Stimulated activated CD4-positive, alpha-beta T cell treated with anti-CD3 and anti-CD28 coated beads, TNF-alpha, amount 100 ng/mL, for 1 hour (primary cell): ENCODE measurements at places on chromosomes 3 and 15.

DNA sequence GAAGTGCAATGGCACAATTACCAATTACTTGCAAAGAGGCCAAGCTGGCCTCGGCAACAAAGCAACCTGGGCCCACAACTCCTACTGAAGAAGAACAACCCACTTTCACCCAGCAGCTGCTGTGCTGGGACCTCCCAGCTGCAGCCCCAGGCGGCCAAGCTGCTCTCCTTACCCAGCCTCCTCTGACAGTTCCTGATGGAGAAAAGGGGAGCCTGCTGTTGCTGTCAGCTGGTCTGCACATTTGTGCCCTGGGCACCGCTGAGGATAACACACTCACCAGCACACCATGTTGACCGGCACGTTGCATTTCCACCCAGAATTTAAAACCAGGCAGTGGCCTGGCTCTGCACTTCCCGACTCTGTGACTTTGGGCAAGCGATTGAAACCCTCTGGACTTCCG is 33.6 kb downstream of the SSUH2 start:
- no peak for DNase-seq

- no peak for DNase-seq
These were observed 229.8 kb upstream of the PLSCR5 start for GRCh38 chr3:146834917-146835316.

DNA sequence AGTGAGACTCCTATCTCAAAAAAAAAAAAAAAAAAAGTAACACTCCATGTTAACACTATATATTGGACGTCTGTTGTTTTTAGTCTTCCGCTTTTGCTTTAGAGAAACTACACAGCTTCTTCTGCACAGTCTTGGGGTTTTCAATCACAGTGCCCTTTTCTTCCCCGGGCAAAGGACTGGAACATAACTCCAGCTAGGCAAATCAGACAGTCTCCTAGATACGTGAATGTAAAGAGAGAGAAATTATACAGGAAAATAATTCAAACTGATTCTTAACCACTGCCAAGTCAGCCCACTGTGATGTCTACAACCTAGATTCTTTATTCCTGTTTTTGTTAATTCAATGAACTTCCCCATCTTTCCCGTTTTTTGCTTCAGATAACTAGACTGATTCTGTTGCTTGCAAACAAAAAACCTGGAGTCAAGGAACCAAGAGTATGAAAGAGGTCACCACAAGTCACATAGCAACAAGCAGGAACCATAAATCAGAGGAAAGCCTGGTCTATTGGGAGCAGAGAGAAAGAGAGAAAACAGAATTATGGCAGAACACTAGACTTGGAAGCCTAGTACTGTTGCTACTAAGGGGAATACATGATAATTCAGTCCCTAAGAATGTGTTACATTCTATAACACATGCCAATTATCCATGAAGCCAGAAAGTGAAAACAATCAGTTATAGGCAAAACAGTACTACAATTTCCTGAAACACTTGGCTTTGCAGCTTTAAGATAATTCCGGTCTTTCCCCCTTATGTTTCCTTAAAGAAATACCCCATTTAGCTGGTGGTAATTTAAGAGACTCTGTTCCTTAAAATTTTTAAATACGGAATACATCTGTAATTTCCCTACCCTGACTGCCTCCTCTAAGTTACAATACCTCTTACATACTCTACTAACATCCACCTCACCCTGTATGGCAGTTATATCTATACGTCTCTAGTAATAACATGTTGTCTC is 63.1 kb downstream of the TBL1XR1 start:
- DNase-seq = no peak

DNA sequence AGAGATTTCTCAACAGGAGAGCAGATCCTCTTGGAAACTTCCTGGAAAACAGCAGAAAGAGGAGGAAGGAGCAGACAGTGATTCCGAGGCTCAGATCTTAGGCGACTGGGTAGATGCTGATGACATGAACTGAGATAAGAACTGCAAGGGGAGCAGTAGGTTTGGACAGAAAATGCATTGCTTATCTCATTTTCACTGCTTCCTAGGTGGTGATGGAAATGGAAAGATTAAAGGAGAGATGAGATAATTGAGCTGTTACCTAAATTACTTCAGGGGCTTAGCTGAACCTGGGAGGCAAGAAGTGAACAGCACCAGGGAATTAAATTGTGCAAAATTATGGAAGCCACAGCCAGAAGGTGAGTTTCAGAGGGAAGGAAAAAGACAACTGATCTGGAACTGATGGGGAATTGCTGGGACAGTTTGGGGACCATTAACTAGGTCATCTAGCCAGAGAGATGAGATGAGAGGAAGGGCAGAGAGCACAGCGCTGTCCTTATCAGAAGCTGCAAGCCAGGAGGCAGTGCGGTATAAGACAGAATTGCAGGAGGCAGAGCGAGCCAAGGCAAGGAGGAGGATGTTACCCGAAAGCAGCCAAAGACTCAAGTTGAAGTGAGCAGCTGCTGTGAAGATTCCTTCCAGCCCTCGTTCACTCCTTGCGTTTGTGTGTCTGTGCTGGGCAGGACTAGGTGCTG is 140.4 kb downstream of the SRGAP3 start:
- no peak for DNase-seq

GRCh38 chr3:165837058-165837525 is at the start of gene BCHE:
Gene BCHE (minus strand): TSS chr3:165837423. CDS start chr3:165831033, 6,390 bp downstream.
- no peak for DNase-seq

GRCh38 chr15:83318861-83319415 is 34.5 kb upstream of the BNC1 start:
- DNase-seq = no peak

DNA sequence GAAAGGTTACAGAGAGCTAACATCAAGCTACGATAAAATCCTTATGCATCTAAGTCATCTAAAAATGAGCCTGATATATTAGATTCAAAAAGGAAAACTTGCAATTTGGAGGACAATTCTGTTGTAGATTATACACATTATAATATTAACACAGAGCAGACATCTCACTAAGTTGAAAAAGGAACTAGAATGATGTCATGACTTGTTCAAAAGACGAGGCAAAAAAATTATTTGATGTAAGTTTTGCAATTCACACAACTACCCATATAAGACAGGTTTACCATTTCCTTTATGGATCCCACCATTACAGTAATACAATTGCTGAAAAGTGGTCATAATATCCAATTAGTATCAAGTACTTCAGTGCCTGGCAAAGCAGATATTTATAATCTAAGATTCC is 15.9 kb downstream of the SATB1 start:
- no peak for DNase-seq

DNA sequence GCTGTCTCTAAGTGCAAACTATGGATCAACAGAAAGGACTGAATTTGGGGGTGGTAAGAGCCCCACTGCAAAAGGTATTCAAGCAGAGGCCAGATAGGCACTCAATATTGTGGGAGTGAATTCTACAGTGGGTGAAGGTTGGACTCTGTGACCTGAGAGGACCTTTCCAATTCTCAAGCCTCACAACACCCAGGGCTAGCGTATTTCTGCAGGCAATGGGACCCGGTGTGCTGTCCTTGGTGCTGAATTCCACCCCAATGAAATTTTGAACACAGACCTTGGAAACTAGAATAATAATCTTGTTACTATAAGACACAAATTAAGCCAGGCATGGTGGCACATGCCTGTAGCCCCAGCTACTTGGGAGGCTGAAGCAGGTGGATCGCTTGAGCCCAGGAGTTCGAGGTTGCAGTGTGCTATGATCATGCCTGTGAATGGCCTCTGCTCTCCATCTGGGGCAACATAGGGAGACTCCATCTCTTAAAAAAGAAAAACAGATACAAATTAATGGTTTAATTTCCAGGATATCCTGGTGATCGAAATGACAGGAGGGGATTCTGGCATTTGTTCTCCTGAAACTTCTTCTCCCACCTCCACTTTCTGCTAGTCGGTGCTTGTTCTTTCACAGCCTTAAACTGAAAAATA is 135.4 kb downstream of the RAB11A start:
- DNase-seq = no peak

GRCh38 chr3:105844704-105845103 is 24.1 kb downstream of the CBLB start:
- no peak for DNase-seq

GRCh38 chr3:90091549-90091948 is 984.1 kb downstream of the EPHA3 start:
- no peak for DNase-seq

DNA sequence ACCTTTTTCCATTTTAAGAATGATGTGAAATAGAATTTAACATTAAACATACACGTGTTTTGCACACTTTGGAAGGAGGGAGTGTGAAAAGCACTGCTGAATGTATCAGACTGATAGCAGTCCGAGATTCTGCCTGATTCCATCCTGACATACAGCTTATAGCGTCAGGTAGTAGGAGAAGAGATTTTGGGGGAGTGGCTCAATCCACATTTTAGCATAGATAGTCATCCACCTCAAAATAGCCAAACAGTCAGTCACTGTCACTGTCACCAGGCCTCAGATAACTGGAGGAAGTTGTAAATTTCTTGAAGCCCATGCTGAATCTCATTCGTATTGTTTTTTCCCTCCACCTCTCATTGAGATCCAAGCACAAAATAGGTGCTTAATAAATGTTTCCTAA is 35.4 kb upstream of the ARHGEF26 start:
- DNase-seq = no peak

- no peak for DNase-seq
These were observed 301.9 kb downstream of the CACNA2D3 start for GRCh38 chr3:54424292-54424691.

DNA sequence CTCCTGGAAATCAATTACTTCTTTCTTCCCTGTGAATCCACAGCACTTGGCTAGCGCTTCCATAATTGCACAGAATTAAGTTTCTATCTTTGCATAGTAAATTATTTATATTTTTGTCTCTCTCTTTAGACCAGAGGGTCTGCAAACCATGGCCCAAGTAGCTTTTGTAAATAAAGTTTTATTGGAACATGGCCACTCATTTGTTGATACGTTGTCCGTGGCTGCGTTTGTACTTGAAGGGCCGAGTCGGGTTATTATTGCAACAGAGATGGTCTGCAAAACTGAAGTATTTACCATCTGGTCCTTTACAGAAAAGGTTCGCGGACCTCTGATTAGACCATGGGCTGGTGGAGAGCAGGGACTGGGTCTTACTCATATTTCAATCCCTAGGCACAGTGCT is 102.5 kb downstream of the RPLP1 start:
- no peak for DNase-seq

GRCh38 chr3:48432411-48433371 is 2.8 kb upstream of the PLXNB1 start:
- no peak for DNase-seq

GRCh38 chr3:45489730-45490309 is 101.4 kb downstream of the LARS2 start:
- DNase-seq = no peak

DNA sequence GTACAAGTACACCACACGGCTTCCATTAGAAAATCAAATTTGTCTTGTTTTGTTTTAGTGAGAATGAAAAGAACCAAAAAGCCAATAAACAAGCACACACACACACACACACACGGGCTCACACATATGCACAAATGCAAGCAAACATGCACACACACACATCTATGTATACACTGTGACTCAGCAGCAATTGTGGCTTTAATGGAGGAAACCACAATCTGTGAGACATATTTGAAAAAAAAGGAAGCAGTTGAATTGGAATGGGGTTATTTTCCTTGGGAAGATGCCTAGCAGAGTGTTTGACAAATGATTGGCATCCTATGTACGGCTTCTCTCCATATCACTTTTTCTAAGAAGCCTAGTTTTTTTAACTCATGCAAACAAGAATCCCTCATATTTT is 201.1 kb upstream of the ARRDC4 start:
- no peak for DNase-seq

DNA sequence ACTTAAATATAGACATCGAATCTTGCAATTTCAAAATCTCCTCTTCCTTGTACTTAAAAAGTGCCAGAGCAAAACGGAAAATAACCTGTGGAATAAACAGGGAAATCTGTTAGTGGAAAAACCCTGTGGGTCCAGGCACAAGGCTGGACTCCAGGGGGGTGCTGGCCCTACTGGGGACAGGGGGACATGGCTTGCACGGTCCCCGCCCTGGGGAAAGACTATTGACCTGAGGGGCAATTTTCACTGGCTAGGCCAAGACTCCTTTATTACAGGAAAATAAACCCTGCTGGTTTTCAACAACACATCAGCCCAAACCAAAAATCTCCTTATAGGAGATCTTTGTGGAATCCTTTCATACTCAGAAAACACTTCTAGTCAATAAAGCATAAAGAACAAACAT is 75.9 kb downstream of the TBC1D2B start:
- DNase-seq = no peak
